ENCODE measurements at places on chromosomes 3 and 15. TPM values are rescaled to one million over a fixed set of nuclear protein-coding genes. Genes with fewer than 3 reads are reported as not detected.

The ITGA11 gene
- 0.73 TPM for total RNA-seq

The FILIP1L gene
- total RNA-seq = 2.0 TPM

The CILP gene
- not detected for total RNA-seq

The SPESP1 gene
- total RNA-seq = 1.1 TPM

The LEKR1 gene
- 1.4 TPM for total RNA-seq

The P2RY14 gene
- 1.2 TPM for total RNA-seq

The HEG1 gene
- 26.7 TPM for total RNA-seq

The GCNT3 gene
- total RNA-seq = not detected

The LACTB gene
- 14.0 TPM for total RNA-seq

The SH2D7 gene
- total RNA-seq = not detected

The C3orf80 gene
- 0.15 TPM for total RNA-seq

The EIF4A2 gene
- total RNA-seq = 388 TPM

The ARHGEF26 gene
- 0.13 TPM for total RNA-seq

The HGD gene
- total RNA-seq = 0.43 TPM

The SI gene
- total RNA-seq = not detected

- peak; percentile 39 for DNase-seq
Measured at GRCh38 chr3:187799942-187800641, 54.8 kb upstream of the BCL6 start.

DNA sequence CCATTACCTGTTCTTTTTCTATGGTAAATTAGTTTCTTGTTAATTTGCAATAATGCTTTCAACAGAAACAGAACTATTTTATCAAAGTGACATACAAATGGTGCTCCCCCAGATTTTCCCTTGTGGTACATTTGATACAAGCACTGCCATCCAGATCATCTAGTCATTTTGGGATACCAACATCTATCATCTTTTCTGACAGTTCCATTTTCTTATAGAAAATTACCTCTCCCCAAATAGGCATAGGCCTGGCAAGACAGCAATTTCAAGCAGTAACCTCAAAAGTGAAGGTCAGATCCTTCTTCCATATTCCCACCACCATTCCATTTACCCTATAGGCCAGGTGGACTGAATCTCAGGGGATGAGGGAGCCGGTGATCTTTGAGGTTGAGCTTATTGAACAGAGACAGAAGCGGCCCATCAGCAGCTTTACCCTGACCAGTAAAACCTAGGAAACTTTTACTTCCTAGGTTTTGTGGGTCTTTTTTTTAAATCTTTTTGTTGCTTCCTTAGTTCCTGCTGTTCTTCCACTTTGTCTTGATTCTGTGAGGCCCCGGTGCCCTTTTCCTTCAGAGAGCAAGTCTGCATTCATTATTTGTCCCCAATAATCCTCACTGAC is 3.1 kb upstream of the PLD1 start:
- DNase-seq = no peak

GRCh38 chr3:195075941-195076875 is 194.8 kb downstream of the XXYLT1 start:
- no peak for DNase-seq

DNA sequence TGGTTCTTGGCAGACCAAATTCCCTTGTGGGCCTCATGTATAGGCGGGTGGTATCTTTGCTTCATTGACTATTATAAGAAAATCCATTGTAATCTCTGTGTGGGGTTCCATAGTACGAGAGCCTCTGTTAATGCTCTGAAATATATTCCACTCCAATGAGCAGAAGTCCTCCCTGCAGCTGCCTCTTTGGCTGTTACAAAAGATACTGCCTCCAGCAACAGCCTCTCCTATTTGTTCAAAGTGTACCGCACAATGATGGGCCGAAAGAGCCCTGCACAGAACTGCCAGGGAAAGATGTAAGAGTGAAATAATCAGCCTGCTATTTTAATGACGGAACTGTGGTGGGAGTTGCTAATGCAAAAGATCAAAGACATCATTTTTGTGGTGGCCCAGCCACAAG is 48.9 kb downstream of the GRK7 start:
- DNase-seq = no peak

DNA sequence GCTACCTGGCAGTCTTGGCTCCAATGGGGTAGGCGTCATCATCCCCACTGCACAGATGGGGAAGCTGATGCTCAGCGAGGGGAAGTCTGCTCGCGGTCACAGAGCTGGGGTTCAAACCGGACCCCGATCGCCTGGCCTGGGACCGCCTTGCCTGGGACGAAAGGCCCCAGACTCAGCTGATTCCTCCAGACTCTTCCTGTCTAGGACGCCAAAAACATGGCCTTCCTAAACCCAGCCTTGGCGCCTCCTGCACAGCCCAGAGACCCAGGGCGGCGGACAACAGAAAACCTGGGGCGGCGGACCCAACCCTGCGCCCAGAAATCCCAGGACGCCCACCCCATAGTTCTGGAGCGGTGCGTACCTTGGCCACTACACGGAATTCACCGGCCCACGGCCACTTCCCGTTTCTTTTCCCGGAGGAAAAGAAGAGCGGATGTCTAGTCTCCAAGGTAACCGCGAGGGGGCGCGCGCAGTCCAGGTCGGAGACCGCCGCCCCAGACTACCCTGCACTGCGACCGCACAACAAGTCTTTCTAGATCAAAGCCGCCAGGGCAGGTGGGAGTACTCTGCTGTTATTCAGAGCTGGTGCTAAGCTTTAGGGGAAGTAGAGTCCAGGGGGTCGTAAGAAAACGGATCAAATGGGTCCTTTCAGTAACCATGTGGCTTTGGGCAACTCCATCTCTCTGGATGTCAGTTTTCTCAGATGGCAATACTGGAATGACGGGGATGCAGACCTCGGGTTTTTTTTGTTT is 4.9 kb upstream of the IL17RD start:
- peak; percentile 64 for DNase-seq

DNA sequence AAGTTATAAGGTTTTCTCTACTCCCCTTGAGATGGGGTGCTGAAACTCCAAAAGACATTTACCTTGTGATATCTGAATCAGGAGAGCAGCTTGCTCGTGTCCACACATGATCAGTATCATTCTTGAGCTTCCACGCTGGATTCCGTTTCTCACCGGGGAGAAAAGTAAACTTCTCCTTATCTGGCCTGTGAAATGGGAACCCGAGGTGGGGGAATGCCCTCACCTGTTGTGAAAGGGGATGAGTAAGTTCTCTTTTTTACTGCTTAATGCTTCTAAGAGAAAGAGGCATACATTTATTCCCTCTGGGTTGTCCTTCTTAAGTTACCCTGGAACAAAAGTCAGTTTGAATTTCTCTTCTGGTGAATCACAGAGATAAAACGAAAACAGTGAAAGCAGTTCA is 440.5 kb upstream of the ADAMTS9 start:
- no peak for DNase-seq

- DNase-seq = no peak
Measured at GRCh38 chr15:43913941-43914340, 87.1 kb downstream of the WDR76 start.

- DNase-seq = no peak
Measured at GRCh38 chr3:8183627-8184026, 318.0 kb upstream of the LMCD1 start.

DNA sequence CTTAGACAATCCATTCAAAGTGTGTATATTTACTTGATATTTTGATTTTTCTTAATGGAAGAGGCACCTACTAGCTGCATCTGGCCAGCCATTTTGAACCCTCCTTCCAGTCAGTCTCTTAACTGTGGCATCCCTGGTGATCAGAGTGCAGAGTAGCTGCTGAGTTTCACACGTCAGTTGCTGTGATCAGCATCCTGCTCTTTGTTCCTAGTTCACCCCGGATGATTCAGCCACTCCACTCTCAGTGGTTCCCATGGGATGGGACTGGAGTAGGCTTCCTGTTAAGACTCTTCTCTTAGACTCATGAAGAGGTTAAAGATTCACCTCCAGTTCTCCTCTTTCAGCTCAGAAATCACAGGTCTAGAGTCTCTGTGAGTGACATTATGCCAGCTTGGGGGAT is 75.8 kb downstream of the STXBP5L start:
- no peak for DNase-seq

DNA sequence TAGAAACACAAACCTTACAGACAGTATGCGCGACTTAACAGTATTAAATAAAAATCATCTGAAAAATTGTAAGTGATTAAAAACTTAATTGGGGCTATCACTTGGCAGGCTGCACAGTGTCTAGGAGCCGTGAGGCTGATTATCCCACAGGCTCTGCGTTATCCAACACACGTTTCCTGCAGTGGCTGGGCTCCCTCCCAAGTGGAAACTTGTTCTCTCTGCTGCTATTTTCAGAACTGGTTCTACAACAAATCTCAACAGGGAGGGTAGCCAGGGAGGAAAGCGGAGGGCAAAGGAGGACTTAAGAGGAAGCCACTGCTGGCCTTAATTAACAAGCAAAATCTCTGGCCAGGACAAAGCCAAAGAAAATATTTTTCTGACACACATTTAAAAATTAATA is 555.2 kb downstream of the MAGI1 start:
- no peak for DNase-seq

GRCh38 chr3:12759097-12759679 is at the start of gene TMEM40:
TMEM40 (minus strand) TSS chr3:12759259; CDS start chr3:12749832, 9,427 bp downstream.
- DNase-seq = no peak

- DNase-seq = no peak
Measured at GRCh38 chr3:38519000-38519399, 22.9 kb downstream of the EXOG start.

DNA sequence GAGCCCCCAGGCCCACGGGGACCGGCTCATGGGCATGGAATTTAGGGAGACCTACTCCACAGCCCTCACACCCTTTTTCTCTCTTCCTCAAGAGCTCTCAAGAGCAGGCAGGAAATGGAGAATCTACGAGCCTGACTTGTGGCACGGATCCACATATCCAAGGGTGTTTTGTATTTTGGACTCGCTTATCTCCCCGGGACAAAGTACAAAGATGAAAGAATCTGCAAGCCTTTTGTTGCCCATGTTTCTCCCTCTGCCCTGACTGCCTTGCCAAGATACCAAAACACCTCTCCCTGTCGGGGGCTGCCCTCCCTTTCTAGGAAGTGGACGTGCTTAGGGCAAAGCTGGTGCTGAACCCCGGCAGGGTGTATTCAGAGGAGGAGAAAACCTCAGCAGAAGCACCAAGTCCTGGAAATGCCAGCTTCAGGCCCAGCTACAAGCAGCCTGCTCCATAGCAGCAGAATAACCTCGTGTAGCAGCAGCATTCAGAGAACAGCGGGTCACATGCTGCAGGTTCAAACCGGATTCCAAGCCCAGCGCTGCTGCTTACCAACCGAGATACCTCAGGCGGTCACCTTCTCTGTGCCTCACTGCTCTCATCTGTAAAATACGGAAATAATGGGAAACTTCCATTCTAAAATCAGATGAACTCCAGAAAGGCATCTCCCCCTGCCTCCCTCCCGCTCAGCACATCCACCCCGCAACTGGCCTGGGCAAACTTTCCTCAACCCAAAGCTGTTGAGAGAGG is 35.2 kb downstream of the DNASE1L3 start:
- no peak for DNase-seq

- DNase-seq = no peak
Measured at GRCh38 chr3:181896605-181897004, 184.9 kb downstream of the SOX2 start.

DNA sequence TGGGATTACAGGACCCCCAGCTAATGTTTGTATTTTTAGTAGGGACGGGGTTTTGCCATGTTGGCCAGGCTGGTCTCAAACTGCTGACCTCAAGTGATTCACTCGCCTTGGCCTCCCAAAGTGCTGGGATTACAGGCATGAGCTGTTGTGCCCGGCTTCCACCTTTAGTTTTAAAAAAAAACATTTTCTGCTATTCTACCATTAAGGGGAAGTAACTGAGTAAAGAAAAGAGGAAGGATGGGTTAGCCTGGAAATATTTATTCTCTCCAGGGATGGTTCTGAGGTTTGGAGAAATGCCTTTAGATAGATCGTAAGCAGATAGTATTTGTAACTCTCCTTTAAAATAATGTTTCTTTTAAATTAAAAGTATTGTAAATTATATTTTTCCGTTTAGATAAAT is 3.1 kb downstream of the AP4E1 start:
- no peak for DNase-seq

- no peak for DNase-seq
Measured at GRCh38 chr3:122268257-122269024, 56.6 kb upstream of the CSTA start.

GRCh38 chr15:80333261-80333660 is 70.9 kb upstream of the ARNT2 start:
- DNase-seq = no peak

- DNase-seq = peak; percentile 88
Measured at GRCh38 chr15:88894348-88894818, 961 bp downstream of the HAPLN3 start.

DNA sequence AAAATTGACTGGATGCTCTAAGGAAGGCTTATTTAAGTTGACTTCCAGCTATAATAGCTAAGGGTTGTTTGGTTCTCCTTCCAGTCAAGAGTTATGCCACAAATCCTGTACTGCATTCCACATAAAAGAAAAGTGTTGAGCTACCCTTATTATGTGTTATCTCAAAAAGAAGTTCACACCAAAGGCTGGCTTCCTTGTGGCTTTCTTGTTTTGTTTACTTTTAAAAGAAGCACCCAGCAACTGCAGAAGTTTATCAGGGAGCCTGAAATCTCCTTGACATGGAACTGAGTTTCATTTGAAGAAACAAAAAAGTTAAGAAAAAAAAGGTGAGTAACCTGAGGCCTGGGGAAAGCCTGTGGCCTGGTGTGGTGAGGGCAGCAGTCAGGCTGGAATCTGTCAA is 10.2 kb downstream of the MGLL start:
- no peak for DNase-seq

GRCh38 chr15:60721707-60722106 is 242.8 kb upstream of the ICE2 start:
- DNase-seq = no peak

DNA sequence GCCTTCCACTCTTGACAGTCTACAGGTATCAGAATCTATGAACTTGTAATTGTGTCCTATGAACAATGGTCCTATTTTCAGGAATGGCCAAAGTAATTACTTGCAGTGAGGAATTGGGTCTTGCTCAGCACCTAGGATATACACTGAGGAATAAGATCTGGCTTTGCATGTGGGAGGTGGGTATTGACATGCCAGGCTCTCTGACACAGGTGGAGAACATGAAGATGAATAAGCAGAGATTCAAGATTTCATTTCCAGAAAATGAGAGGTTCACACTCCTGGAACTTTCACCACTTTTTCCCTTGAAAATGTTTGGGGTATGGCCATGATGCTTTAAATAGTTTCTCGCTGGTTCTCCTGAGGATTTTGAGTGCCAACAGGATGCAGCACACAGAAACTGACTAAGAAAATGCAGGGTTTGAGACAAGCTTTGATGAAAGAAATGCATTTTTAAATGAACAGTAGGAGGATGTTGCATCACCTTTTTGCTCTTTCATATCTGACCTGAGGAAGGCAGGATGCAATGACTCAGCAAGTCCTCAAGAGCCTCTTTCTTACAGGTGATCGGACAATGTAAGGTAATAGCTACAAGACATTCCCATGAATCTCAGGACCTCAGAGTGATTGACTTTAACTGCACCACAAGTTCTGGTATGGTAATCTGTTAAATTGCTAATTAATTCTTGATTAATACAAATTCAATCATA is 3.7 kb downstream of the HRG start:
- DNase-seq = no peak

GRCh38 chr3:104582092-104582491 is 784.6 kb upstream of the ALCAM start:
- no peak for DNase-seq

Measured in activated CD4-positive, alpha-beta memory T cell treated with anti-CD3 and anti-CD28 coated beads, Interleukin-2, amount 10 ng/mL, durations not matched to agents 7 days and 5 days (primary cell).